ENCODE measurements at places on chromosomes 4 and X.

DNA sequence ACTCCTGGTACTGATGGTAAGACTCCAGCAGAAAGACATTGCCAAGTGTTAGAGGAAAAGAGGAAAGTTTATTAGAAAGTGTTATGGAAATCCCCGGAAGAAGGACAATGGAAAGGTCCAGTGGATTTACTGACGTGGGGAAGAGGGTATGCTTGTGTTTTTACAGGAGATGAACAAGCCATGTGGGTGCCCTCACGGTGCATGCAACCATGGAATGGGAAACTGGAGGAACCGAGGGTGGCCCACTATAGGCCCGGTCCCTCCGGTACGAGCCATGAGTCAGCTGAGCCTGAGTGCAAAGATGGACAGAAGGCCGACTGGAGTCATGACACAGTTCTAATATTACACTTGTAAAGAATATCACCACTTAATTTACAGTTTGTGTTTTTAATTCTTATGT lies 123.3 kb upstream of the ZCCHC13 start:
- DNase-seq = no peak

- no peak for DNase-seq
These were observed 50.3 kb downstream of the CHRDL1 start for GRCh38 chrX:110745288-110745687.

DNA sequence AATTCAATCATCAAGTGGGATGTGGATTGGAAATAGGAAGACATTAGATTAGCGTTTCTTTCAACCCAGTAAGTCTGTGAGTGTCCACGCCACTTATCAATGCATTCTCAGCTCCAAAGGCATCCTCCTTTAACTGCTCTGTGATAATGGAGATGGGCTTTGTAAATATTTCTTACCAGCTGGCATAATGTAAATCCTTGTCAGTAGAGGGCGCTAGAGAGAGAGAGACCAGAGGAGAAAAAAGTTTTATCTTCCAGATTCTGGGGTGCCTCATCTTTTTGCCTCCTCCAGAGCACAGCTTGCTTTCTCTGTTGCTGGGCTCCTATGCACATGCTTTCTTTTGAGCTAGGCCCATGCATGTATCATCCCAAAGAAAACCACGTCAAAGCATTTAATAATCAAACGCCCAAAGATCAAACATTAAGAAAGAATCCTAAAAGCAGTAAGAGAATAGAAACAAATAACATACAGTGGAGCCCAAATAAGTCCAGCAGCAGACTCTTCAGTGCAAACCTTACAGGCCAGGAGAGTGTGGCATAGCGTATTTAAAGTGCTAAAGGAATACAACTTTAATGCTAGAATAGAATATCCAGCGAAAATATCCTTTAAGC lies 9.6 kb upstream of the MTMR1 start:
- peak; percentile 35 for DNase-seq

DNA sequence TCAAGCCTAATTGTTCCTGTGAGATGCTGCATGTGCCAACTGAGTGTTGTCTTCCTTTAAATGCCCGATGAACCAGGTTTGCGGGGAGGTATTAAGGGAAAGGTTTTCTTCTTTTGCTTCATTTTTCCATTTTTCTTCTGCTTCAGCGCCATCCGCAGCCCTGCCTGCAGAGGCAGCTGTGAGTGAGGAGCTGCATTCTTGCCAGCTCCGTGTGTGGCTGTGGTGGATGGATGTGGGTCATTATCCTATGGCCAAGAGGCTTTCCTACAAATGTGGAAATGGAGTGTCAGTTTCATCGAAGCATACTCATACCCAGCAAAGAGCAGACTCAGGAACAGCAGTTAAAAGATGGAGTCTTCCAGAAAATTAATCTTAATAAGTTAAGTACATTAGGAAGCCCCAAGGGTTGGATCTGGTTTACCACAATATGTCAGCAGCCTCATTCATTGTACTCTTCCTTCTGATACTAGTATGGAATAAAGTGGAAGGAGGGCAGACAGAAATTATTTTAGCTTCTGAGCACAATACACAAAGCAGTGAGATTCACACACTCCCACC lies 37.6 kb downstream of the TNIP3 start:
- DNase-seq = no peak

DNA sequence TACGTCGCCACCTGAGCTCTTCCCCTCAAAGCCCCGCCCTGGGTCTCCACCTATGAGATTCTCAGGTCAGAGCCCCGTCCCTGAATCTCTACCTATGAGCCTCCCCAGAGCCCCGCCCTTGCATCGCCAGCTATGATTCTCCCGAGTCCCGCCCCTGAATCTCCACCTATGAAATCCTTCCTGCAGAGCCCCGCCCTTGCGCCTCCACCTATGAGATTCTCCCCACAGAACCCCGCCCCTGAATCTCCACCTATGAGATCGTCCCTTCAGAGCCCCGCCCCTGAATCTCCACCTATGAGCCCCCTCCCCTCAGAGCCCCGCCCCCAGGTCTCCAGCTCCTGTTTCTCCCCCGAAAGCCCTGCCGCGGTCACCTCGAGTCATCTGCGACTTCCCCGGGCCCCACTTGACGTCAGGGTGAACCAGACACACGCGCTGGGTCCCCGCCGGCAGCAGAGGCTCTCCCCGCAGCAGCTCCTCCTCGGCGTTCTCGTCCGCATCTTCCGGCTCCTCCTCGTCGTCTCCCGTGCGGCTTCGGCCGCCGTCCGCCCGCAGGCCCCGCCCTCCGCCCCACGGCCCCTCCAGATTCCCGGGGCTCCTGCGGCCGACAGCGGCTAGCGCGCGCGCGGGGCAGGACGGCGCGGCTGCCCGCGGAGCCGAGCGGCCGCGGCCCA lies 393 bp downstream of the GTPBP6 start:
- peak; percentile 99 for DNase-seq

GRCh38 chr4:40150932-40151331 lies 45.9 kb upstream of the RHOH start:
- no peak for DNase-seq

GRCh38 chr4:77036206-77036605 lies 39.6 kb downstream of the CCNI start:
- DNase-seq = no peak

GRCh38 chr4:84235126-84235944 lies 263.8 kb downstream of the NKX6-1 start:
- no peak for DNase-seq

DNA sequence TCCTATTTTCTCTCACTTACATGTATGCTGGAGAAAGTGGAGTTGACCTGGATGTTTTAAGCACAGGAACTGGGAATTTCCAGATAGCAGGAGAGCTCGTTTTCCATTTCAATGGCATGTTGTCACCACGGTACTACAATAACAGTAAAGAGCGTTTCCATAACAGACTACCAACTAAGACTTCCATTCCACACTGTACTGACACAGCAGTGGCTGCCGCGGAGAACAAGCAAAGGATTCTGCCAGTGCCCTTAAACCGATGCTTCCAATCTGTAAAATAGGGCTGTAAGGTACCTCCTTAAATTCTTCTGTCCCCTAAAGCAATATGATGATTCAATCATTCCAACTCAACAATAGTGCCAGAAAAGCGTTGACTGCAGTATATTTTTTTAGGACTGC lies 143.9 kb downstream of the KLHL13 start:
- DNase-seq = no peak

DNA sequence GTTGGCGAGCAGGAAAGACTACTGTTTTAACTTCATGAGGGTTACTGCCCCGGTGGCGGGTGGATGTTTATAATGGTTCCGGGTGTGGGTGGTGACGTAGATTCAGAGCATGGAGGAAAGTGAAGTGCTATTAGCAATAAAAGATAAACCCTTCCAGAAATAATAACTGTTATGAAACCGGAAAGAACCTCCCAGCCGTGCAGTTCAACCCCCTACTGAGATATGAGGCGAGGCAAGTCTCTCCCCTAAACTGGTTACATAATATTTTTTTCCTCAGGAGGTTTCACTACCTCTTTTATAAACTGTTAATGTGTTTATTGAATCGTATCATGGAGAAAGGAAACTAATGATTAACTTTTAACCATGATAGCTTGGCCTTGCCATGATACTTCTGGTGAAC lies 33.9 kb upstream of the STIM2 start:
- peak; percentile 68 for DNase-seq

GRCh38 chrX:3549411-3549911 lies 164.0 kb downstream of the PRKX start:
- no peak for DNase-seq
